EL (cell line): ENCODE measurements at places on chromosomes 5 and 9.
A peak's percentile ranks its signal among the peaks of the same experiment; 100 is the strongest.

DNA sequence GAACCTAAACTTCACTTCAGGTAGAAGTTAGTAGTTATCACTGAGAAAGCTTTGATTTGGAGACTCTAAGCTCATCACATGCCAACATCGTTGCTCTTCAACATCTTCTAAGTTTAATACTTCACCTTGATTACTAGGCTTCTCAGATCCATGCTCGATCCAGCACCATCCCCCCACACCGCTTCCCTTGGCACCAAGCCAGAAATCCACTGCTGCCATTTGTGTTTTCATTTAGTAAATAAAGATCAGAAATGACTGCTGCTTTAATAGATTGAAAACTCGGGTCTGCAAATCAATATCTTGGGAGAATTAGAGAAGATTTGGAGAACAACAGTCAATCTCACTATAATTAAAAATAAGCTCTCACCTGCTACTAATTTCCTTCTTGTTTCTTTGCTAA, 214.7 kb upstream of the NR4A3 start:
- DNase-seq = no peak

- no peak for DNase-seq
Observed at GRCh38 chr9:76373173-76373783, 20.9 kb downstream of the RFK start.

DNA sequence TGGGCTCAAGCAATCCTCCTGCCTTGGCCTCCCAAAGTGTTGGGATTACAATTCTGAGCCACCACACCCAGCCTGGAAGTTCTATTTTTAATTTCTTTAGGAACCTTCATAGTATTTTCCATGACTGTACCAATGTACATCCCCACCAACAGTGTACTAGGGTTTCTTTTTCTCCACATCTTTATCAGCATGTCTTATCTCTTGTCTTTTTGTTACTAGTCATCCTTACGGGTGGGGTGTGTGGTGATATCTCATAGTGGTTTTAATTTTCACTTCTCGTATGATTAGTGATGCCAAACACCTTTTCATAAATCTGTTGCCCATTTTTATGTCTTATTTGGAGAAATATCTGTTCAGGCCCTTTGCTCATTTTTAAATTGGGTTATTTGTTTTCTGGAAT, 123.0 kb upstream of the MEF2C start:
- no peak for DNase-seq

DNA sequence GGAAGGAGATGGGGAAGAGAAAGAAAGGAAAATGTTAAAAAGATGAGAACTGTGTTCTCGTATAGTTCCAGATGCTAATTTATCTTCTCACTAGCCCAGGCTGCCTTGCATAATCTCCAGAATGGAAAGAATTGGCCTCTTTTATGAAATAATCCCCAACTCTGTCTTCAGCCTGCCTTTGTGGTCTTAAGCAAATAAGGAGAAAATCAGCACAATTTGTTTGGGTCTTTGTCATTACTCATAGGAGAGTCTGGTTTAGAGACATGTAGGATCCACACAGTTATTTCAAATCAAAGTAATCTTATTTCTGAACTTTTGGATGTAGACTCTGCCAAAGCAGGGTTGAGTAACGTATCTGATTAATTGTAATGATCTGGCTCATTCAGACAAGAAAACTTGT, 50.7 kb upstream of the CAMK4 start:
- no peak for DNase-seq

DNA sequence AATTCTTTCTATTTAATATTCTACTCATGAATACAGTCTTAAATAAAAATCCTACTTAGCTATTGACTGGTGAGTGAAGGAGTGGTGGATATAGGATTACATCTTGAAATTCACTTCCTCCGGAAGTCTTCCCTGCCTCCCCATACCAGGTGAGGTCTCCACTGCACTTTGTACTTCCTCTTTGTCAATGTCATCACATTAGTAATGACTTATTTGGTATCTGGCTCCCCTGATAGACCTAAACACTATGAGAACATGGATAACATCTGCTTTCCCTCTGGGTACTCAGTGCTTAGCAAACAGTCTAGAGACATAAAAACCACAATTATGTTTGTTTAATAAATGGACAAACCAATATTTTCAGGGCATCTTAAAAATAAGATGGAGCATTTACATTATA, 532.1 kb downstream of the PDE4D start:
- no peak for DNase-seq

- DNase-seq = no peak
Observed at GRCh38 chr5:137667341-137667740, 68.5 kb downstream of the KLHL3 start.

DNA sequence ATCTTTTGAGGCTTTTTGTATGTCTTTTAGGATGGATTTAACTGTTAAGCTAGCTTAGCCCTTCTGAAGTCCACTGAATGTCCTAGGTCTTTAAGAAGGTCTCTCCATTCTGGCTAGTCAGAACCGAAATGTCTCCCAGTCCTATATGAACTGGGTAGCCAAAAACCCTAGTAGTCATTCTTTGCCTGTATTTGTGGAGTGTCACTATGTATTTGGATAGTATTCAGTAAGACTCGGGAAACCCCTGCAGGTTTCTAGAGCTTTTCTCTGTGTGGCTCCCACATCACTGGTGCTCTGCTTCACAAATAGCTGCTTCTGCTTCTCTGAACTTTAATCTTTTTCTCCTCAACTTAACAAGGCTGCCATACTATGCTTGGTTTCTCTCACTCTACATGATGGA, 68.0 kb downstream of the RIC1 start:
- DNase-seq = no peak

DNA sequence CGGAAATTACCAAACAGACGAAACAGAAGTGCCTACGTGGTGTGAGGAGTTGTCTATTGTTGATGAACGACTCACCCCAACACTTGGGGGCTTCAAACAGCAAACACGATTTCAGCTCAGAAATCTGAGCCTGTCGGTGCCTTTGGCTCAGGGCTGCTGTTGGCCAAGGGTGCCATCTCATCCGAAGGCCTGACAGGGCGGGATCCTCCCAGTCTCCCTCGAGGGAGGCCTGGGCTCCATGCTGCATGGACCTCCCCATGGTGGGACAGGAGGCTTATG, 1.3 kb downstream of the LRRC14B start:
- no peak for DNase-seq

DNA sequence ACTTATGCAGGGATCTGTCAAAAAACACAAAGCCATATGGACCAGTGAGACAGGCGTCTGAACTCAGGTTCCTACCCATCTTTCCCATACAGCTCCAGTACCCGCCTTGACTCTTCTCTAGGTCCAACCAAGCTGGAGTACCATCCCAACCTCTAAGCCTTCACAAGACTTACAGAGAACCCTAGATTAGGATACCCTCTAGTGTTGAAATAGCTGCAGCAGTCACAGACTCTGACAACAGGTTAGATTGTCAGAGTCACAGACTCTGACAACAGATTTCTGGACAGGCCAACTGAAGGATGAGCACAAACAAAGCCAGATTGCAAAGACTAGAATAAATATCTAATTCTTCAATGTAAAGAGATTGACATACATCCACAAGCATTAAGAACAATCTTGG, 266.1 kb downstream of the GRIA1 start:
- peak; percentile 5 for DNase-seq

- no peak for DNase-seq
Observed at GRCh38 chr9:129612815-129613519, 7.9 kb downstream of the C9orf50 start.

- DNase-seq = no peak
Observed at GRCh38 chr5:75214928-75215327, 21.8 kb downstream of the ANKRD31 start.

DNA sequence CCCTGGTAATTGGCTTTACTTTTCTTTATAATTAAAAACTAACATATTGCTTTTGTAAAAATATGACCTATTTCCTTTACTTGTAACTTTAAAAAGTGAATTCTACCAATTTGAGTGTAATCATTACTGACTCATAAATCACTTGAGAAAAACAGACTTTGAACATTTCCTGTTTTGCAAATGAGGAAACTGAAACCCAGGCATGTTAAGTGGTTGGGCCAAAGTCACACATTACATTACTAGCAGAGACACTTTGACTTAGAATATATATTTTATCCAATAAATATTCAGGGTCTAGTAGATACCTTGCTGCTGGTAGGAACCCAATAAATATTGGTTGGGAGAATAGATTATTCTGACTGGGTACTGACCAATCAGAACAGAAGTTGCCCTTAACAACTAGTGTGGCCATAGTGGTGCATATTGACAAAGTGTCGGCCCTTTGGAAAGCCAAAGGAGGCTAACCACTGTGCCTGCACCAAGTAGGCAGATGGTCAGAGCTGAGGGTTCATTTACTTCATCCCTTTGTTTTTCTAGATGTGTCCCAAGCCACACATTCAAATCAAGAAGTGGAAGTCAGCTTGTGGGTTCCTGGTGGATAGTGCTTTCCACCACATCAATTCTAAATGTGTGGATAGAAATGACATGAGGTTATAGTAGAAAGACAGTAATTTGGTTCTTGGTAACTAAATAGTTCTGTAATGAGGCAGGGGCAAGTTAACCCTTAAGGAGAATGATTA, 365.1 kb upstream of the RIOK2 start:
- DNase-seq = no peak

DNA sequence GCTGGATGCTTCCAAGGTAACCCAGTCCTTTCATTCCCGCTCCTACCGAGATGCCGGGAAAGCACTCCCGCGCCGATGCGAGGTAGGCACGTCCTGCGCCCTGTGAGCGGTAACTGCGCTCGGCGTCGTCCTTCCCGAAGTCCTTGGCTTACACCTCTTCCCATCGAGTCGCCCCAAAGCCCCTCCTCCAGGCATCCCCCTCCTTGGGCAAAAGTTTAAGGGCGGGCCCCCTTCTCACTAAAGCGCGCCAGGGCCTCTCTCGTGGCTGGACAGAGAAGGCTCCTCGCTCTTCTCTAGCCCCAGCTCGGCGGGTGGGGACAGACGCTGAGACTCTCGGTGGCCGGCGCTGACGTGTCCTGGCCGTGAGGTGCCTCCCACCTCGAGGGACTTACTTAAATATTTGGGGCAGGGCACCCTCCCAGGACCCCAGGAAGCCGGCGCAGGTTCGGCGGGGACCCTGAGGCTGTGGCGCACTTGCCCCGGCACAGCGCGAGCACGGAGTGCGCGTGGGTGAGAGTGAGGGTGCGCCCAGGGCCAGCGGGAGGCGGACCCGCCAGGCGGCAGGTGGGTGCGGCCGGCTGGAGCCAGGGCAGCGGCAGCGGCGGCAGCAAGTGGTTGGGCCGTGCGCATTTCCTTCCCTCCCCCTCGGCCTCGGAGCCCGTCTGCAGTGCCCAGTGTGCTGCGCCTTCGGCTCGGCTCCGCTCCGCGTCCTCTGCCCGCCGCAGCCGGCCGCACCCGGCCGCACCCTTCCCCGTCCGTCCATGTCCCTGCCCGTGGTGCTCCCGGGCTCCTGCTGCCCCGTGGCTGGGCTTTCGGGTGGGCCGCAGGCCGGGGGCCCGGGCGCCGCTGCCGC, at the start of gene ENTREP1:
Gene ENTREP1, plus strand, starts transcription at position 667 of the 853 bp plus-strand sequence. Its CDS starts 95 bp downstream, at position 762.
- DNase-seq = peak; percentile 54

GRCh38 chr9:111298731-111299598, 31.1 kb downstream of the OR2K2 start:
- DNase-seq = peak; percentile 76

GRCh38 chr5:39650008-39650762, 225.4 kb upstream of the DAB2 start:
- peak; percentile 38 for DNase-seq

DNA sequence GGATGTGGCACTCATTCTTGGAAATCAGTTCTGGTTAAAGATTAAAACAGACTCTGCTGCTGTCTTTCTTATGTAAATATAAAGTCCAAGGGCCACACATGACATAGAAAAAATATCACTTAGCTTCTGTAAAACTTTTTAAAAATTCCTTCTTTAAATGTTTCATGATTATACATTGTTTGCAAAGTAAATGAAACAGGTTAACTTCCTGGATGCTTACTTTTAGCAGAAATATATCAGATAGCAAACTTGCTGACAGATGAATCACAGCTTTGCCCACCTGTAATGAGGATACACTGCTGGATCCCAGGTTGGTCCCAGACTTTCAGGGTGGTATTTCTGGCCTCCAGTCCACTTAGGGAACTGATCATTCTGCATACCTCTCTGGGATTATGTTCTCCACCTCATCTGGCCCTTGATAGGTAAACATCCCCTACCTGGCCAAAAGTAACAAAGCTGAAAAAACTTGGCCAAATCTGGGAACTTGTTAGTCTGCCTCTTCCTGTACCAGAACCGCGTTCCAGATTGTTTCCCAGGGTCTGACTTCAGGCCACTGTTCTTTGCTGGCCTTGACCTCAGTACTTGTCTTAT, 340.5 kb downstream of the ADGRV1 start:
- DNase-seq = no peak

- peak; percentile 100 for DNase-seq
Observed at GRCh38 chr5:53362521-53362941, 117.9 kb upstream of the FST start.

- no peak for DNase-seq
Observed at GRCh38 chr5:151555760-151556576, 35.2 kb downstream of the FAT2 start.

DNA sequence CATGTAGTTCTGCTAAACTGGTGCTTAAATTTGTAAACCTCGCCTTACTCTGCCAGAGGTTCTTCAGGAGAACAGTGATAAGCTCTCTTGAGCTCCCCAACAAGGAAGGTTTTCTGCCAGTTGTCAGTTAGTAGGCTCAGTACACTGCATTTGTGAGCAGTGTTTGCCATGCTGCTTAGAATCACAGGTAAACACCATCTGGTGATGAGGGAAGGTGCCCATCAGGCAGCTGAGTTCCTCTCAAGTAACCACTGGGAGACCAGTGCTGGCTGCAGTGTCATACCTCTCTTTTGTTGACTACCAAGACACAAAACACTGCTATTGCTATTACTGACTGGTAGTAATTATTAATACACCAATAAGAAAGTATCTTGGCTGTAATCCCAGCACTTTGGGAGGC, 186.2 kb upstream of the OTULINL start:
- no peak for DNase-seq

- peak; percentile 99 for DNase-seq
Observed at GRCh38 chr9:37953775-37954437, 50.0 kb upstream of the SLC25A51 start.
